ENCODE measurements at places on chromosomes 6 and 20.

GRCh38 chr6:38443352-38444144 is 196.2 kb downstream of the BTBD9 start:
- DNase-seq = peak; percentile 11

DNA sequence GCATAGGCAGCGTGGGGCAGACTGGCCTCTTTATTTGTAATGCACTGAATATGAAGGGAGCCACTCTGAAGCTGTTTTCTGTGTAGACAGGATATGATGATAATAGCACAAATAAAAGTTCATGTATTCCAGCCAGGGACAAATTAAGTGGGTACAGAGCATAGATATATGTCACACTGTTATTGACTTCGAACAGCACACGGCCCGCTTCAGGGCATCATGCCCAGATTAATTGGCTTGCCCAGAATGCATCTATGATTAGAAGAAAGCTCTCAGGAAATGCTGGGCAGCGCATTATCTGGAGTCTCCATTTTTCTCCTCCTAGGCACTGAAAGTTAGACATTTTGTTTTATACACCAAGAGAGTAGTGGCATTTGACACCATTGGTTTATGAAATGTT is 26.3 kb upstream of the SASH1 start:
- no peak for DNase-seq

GRCh38 chr6:56933650-56934049 is 21.3 kb upstream of the BEND6 start:
- DNase-seq = no peak

- no peak for DNase-seq
Measured at GRCh38 chr6:164570801-164571200, 738.6 kb downstream of the C6orf118 start.

- peak; percentile 99 for DNase-seq
Measured at GRCh38 chr6:45655745-45656476, 278.2 kb upstream of the SUPT3H start.

DNA sequence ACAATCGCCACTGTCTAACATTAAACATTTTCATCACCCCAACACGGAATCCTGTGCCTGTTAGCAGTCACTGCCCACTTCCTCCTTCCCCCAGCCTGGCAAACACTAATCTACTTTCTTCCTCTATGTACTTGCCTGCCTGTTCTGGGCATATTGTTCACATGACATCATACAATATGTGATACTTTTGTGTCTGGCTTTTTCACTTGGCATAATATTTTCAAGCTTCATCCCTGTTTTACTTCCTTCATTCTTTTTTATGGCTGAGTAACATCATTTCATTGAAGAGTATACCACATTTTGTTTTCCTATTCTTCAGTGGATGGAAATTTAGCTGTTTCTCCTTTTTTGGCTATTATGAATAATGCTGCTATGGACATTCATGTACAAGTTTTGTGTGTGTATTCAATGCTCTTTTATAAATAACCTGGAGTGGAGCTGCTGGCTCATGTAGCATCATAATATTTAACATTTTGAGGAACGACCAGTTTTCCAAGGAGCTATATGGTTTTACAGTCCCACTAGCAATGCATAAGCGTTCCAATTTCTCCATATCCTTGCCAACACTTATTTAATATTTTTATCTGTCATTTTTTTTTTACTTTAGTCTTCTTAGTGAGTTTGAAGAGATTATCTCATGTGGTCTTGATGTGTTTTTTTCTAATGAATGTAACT is 360.1 kb downstream of the HDGFL1 start:
- DNase-seq = peak; percentile 36

- DNase-seq = no peak
Measured at GRCh38 chr6:169937389-169938261, 186.2 kb downstream of the ERMARD start.

- DNase-seq = no peak
Measured at GRCh38 chr20:7010527-7010926, 243.0 kb downstream of the BMP2 start.

- DNase-seq = no peak
Measured at GRCh38 chr6:119328892-119329793, 20.4 kb downstream of the MAN1A1 start.

DNA sequence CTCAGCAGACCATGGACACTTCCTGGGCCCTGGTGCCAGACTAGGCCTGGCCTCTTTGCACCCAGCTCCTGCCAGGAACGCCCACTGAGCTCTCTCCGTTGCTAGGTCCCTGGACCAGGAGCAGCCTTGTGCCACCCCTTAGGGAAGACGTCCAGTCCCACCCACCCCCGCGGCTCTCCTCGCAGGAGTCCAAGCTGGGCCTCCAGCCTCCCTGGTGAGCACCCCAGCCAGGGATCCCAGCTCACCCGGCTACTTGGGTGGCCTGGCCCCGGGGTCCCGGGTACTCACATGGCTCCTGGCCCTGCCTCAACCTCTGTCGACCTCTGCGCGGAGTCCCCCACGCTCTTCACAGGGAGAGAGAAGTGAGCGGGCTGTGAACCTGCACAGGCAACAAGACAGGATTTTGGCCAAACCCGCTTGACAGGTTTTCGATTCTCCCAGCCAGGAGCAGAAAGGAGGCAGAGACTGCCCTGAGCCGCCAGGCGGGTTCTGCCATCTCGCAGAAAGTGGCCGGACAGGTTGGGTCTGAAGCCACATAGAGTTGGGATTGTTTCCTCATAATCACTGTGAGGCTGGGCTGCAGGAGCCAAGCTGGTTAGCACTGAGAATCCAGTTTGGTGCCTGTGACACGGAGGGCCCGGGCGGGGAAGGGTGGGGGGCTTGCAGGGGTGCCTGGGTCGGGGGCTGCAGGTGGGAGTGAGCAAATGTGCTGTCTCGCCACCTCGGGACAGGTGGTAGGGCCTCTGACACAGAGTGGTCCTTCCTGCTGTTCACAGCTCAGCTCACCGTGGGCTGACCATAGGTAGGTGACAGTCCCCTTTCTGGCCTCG is at the start of gene RBBP8NL:
Gene RBBP8NL, minus strand, starts transcription at position 368 of the 830 bp plus-strand sequence. CDS start 7,892 bp downstream, outside the sequence.
- DNase-seq = no peak

DNA sequence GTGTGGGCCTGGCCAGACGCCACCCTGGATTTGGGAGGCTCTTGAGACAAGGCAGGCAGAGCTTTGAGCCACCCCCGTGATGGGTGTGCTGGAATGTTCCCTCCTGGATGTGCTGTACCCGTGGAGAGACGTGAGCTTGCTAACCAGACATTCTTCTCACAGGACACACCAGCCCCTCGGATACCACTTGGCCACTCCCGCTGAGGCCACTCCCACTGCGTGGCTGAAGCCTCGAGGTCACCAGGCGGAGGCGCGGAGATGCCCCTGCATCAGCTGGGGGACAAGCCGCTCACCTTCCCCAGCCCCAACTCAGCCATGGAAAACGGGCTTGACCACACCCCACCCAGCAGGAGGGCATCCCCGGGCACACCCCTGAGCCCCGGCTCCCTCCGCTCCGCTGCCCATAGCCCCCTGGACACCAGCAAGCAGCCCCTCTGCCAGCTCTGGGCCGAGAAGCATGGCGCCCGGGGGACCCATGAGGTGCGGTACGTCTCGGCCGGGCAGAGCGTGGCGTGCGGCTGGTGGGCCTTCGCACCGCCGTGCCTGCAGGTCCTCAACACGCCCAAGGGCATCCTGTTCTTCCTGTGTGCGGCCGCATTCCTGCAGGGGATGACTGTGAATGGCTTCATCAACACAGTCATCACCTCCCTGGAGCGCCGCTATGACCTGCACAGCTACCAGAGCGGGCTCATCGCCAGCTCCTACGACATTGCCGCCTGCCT is 14.1 kb downstream of the SLCO4A1 start:
- no peak for DNase-seq

- peak; percentile 80 for DNase-seq
Measured at GRCh38 chr6:140857739-140858380, 1274.9 kb upstream of the GJE1 start.

DNA sequence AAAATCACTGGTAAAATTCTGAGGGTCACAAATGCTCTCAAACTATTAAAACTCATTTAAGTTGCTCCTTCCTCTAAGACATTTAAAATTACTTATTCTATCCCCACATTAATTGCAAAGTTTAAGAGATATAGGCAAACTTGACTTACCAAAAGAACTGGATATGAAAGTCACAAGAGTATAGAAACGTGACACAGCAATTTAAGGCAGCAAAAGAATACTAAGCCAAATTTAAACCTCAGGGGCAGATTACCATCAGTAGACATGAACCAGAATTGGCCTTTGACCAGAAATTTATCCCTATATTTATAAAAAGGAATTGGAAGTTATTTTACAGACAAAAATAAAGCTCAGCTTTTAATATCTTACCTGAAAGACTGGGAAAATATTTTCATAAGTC is 56.0 kb downstream of the MAP3K7 start:
- DNase-seq = no peak

GRCh38 chr6:19368511-19368910 is 468.7 kb upstream of the ID4 start:
- DNase-seq = peak; percentile 54

GRCh38 chr6:3325210-3325609 is 66.5 kb downstream of the PSMG4 start:
- DNase-seq = peak; percentile 59

DNA sequence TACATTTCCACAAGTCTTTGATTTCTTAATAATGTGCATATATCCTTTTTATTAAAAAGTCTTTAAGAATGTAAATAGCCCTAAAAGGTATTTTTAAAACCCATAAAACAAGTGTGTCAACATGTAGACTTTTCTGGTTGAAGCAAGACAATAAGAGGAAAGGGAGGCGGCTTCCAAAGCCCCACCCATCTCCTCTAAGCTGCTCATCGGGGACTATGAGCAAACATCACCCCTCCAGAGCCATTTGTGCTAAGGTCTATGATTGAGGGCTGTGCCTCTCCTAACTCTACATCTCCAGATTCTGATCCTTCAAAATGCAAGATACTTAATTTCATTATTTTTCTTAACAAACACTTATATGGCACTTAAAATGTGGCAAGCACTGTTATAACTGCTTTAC is 2.5 kb upstream of the NAA20 start:
- DNase-seq = no peak

All from AG10803 (cell line).